Liver (tissue), 10 donors: ENCODE measurements at places on chromosomes 5 and 9.
A peak's percentile ranks its signal among the peaks of the same experiment; 100 is the strongest.

- DNase-seq: no peak
These were observed 489.1 kb downstream of the CSNK1G3 start for GRCh38 chr5:124001036-124001615.

DNA sequence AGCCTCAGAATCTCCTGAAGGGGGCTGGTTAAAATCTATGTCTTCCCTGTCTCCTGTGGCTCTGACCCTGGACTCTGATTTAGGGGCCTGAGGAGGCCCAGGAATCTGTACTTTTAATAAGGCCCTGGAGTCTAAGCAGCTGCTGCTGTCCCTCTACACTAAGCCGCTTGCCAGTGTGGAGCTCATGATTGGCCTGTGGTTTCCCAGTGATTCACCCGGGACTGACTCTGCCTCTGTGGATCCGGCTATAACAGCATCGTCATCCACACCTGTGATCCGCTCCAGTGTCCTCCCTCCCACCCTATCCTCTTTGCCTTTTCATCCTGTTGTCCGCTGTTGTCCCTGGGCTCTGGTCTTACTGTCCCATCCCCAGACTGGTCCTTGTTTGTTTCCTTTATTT is 3.7 kb downstream of the SLC31A2 start:
- DNase-seq: no peak

- DNase-seq: no peak
These were observed 143.7 kb upstream of the SMIM23 start for GRCh38 chr5:171641891-171642290.

GRCh38 chr5:101647861-101648260 is 648.2 kb downstream of the SLCO4C1 start:
- DNase-seq: no peak

GRCh38 chr9:134895908-134896833 is 15.6 kb downstream of the FCN2 start:
- DNase-seq: peak; percentile 24

DNA sequence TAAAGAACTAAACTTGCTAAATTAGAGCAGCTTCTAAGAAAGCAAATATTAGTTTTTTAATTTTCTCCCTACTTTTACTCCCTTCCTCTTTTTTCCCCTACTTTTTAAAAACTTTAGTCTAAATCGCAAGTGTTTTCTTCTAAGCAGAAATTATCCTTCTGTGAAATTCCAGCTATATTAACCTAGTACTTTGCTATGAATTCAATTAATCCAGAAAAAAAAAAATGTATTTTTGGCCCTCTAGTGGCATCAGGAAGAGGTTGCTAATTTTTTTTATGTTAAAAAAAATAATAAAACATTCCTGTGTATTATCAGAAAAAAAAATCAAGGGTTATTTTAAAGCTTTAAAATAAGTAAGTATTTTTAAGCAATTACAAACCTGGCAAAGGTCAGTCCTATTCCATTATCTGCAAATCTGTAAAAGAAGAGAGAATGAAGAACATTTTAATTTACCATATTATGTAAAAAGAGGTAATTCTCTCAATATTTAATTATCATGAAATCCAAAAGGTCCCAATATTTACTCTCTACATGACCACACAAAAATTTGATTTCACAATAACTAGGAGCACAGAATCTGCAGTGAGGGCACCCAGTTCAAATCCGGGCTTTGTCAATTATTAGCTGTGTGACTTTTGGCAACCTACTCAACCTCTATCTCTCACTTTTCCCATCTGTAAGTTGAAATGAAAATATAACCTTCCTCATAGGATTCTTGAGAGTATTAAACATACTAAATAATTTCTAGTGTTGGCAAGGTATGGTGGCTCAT is 52.0 kb downstream of the CEMIP2 start:
- no peak for DNase-seq

- DNase-seq: no peak
These were observed 2.5 kb upstream of the RABL6 start for GRCh38 chr9:136805207-136805740.

DNA sequence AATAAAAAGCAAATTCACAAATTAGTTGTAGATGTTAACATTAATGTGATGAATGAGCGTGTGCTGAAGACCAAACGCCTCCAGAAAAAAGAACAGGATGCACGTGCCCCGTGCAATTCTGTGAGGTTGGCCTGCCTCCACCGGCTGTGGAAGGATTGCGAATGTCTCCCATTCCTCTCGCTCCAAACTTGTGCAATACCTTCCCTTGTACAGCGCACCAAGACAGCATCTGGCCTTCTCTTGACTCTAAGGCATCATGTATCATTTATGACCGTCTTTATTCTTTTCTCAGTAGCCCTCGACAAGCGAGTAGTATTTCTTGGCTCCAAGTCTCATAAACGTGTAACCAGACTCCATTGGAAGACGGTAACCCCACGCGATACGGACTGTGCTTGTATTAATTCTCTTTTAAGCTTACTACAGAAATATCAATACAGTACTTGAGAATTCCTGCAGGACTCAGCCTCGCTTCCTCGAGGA is 1.5 kb upstream of the TESK1 start:
- no peak for DNase-seq

GRCh38 chr5:16034319-16035001 is 145.1 kb downstream of the MARCHF11 start:
- no peak for DNase-seq

GRCh38 chr5:91332267-91333045 is 50.7 kb downstream of the ARRDC3 start:
- DNase-seq: no peak

GRCh38 chr5:50710838-50711237 is 44.4 kb downstream of the PARP8 start:
- DNase-seq: no peak

DNA sequence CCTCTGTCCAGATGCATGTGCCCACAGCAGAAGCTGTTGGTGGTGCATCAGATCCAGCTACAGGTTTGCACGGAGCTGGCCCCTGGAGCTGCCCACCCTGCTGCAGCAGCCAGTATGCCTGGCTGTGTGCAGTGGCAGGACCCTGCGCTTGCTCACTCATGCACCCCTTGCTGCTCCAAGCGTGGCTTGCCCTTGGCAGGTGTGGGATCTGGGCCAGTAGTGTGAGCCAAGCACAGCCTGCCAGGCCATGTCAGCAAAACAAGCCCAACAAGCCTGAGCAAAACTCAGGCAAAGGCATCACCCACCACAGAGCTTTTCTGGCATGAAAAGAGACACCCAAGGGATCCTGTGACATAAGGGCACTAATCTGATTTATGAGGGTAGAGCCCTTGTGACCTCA is 18.3 kb upstream of the ECPAS start:
- DNase-seq: no peak

DNA sequence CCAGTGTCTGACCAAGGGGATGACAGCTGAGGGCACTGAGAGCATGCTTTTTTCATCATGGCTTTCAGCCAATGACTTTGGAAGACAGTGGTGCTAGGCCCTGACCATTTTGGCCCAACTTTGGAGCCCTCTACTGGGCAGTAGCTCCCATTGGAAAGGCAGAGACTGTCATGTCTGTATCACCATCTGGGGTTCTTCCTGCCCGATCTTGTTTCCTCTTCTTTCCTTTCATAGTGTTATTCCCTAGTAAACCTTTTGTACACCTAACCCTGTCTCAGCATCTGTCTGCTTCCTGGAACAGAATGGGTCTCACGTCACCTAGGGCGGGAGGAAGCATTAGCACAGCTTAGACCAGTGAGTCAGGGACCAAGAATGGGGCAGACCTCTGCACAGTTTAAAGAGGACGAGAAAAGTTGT is 97.4 kb upstream of the MAST4 start:
- DNase-seq: no peak

DNA sequence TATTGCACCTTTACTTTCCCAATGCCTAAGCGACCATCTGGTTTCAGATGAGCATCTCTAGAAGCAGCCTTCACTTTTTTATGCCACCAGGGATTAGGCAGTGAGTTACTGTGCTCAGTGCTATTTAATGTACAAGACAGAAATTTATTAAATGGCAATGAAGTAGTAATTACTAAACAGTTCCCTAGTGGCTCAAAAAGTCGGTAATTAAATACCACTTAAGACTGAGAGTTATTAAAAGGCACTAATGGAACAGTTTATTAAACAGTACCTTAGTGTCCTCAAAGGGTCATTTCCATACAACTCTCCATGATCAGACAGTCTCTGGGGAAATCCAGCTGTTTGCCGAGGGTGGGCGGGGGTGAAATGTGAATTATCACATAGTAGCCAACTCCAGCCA is 42.3 kb downstream of the LHFPL2 start:
- DNase-seq: no peak

DNA sequence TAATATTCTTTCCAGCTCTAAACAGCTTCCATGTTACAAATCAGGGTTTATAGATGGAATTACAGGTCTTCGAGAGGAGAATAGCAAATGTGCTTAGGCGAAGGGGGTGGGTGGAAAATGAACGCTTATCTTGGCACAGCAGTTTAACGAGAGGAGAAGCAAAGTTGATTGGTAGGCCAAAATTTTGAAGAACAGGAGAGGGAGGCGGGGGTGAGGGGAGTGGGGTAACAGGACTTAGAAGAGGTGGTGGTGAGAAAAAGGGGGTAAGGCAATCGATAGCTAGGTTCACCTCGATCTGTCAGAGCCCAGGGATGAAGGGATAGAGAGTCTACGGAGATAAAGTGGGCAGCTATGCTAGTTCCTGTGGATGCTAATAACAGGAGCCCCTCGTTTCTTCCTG is 764 bp downstream of the ANKRA2 start:
- DNase-seq: peak; percentile 53

DNA sequence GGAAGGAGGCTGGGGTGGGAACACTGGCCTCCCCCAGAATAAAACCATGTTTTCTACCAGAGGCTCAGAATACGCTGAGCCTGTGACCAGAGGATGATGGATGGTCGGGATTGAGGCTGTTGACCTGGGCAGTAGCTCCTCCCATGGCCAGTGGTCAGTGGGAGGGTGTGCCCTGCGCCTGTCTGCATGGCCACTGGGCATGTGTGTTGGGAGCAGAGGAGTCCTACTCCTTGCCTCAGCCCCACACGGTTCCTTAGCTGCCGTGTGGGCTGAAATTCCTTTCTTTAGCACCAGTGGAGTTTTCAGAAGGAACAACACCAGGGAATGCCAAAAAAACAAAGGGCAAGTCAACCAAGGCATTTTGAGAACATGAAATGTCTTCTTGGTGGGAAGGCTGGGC is 8.5 kb upstream of the RMND5B start:
- no peak for DNase-seq

GRCh38 chr5:174745590-174746103 is 21.3 kb downstream of the MSX2 start:
- no peak for DNase-seq

GRCh38 chr5:98563885-98564653 is 209.4 kb upstream of the RGMB start:
- no peak for DNase-seq
